ENCODE measurements at places on chromosomes 11 and 22.

DNA sequence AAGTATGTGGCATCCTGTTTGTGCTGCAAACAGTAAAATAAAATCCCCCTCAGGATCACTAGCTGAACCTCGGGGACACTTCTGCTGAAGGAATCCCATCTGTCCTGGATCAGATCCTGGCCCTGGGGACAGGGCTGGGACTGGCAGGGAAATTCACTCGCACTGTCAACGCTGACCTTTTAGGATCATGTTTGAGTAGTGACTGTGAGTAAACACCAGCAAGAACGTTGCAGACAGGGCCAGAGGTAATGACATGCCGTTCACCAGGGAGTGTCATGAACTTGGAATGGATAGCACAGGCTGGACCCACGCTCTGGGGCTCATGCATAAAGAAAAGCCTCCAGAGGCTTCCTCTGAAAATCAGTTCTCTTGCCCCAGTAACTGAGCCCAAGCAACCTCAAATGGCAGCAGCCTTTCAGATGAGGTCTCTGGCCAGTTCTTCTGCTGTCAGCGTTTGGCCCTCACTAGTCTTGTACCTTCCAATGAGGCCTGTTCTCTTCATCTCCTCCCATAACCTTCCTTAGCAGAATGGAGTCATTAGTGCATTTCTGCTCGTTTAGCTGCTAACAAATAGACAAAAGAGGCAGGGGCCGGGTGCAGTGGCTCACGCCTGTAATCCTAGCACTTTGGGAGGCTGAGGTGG is 51.0 kb upstream of the BARX2 start:
- no peak for DNase-seq

DNA sequence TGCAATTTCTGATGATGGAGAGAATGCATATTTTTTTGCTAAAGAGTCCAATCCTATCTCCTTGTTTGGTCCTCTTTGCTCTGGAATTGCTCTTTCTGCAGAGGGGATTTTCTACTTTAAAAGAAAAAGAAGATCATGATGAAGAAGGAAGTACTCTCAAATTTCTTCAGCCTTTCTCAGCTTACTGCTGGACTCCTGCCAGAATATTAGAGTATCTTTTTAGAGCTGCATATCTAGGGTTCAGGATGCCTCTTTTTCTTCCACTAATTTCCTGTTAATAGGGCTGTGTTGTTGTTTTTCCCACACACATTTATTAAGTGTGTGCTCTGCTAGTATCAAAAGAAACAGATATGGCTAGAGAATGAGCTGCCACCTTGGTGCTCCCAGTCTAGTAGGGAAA is 18.2 kb downstream of the UBASH3B start:
- no peak for DNase-seq

- peak; percentile 26 for DNase-seq
Observed at GRCh38 chr11:61917334-61918109, at the start of gene RAB3IL1. Gene RAB3IL1 (minus strand): TSS chr11:61917566. CDS start chr11:61917367, 199 bp downstream.

- DNase-seq, result no peak
Observed at GRCh38 chr11:65852508-65853245, 5.3 kb downstream of the CFL1 start.

DNA sequence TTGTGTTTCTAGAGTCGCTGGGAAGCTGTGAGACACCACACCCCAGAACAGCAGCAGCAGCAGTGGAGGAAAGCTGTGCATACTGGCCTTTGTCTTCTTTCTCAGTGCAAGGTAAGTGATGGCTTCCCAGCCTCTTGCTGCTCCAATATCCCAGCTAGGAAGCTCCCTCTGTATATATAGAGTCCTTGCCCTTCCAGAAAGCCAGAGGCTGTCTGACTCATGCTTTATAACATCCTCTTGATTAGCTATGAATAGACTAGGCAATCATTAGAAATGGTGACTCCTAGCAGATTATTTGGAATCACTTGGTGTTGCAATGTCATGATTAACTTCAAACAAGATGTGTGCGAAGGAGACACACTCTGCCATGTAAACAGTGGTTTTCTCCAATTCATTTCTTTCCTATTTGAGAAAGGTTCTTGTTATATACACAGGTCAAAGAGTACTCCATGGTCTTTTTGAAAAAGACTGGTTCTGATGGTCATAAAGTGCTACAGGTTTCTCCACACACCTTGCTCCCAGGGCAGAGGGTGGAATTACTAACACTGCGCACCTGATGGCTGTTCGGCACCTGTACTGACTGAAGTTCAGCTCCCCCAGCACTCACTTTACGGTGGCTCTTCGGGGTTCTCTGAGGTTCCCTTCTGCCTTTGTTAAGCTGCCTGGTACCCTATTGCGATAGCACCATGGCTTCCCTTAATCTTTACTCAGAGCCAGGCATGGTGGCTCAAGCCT is at the start of gene MMP1:
TSS of gene MMP1 (minus strand) at position 149 of the 735 bp plus-strand sequence. CDS start at position 81, 68 bp downstream.
- no peak for DNase-seq

DNA sequence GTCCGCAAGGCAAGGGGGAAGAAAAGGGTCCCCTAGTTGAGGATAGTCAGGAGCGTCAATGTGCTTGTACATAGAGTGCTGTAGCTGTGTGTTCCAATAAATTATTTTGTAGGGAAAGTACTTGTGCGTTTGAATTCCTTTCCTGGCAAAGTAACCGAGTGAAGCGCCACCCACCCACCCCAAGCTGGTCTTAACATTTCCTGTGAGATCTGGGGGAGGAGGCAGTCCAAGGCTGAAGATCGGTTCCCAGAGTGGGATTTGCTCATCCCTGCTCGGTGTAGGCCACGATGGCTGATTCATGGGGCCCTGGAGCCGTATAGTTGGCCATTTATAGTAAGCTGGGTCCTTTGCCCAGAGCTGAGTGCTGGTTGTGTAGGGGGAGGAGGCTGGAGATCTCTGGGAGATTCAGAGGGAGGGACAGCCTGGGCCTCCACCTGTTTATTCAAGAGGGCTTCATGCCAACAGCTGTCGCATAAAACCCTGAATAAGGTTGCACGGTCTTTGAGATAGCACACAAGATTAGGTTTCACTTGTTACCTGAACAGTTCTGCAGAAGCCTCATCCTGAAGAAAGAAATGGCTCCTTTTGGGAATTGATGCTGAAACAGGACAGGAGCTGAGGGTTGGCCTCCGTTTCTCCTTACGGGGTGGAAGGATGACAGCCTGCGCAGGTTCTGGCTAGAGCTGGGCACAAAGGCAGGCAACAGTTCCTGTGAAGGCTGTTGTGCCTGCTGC is 2.4 kb downstream of the ATF4 start:
- DNase-seq, result no peak

- no peak for DNase-seq
Observed at GRCh38 chr11:16960250-16960649, 54.0 kb downstream of the PLEKHA7 start.

DNA sequence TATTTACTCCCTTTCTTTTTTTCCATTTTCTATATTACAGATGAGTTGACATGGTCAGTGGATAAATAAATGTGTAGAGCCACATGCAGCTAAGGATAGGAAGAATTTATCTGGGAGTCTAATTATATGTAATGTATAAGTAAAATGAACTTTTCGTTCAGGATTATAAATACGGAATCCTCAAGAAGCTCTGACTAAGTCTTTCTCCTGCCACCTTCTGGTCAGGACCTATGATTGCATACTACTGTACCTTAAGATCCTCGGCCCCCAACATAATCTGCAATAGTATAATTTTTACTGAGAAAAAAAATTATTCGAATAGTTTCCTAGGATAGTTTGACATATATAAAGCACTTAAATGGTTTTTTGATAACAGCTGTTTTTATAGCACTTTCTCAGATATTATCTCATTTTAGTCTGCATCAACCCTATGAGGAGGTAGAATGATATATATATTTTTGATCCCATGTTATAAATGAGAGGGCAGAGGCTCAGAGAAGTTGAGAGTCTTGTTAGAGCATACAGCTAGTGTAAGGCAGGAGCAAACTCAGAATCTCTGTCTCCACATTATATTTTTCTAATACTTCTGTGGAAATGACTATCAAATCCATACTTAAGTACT is 36.1 kb downstream of the CCDC90B start:
- DNase-seq, result peak; percentile 3

- no peak for DNase-seq
Observed at GRCh38 chr11:119110439-119110838, 3.3 kb downstream of the C2CD2L start.

DNA sequence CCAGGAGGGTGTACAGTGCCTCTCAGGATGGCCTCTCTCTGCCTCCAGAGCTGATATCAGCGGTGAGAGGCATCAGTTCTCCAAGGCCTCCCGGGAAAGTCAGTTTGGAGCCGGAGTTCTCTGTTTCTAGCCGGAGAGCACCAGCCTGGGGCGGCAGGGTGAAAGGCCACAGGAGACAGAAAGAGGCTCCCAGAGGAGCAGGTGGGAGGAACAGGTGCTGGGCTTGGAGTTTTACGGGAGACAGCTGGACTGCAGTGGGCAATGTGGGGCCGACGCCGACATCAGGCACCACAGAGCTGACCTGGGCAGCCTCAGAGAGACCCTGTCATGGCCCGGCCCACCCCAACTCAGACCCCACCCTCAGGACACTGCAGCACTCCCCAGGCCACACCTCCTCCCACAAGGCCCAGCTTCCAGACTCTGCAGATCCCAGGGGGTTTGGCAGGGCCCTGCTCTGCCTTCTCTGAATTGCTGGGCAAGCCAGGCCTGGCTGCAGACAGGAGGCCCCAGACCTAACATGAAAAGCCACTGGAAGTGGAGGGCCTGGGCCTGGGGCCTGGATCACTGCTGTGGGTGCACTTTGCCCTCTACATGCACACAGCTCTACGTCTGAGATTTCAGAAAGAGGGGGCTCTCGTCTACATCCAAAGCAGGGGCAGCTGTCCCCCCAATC is 885.6 kb downstream of the BRD1 start:
- DNase-seq, result no peak

GRCh38 chr11:116226731-116227130 is 546.1 kb downstream of the BUD13 start:
- DNase-seq, result no peak

DNA sequence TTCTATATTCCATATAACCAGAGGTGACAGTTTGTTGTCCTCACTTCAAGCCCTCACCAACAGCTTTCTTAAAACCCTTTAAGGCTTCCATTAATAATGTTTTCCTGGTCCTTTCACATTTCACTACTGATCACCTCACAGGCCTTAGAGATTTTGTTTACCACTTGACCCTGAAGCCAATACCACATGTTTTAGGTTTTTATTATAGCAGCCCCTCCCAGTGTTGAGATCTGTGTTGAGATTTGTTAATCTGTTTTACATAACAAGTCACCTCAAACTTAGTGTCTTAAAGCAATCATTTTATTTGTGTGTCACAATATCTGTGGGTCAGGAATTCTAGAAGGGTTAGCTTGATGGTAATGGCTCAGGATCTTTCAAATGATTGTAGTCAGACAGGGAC is 49.9 kb downstream of the FAR1 start:
- DNase-seq, result no peak

- no peak for DNase-seq
Observed at GRCh38 chr11:115895594-115895993, 391.4 kb upstream of the CADM1 start.

DNA sequence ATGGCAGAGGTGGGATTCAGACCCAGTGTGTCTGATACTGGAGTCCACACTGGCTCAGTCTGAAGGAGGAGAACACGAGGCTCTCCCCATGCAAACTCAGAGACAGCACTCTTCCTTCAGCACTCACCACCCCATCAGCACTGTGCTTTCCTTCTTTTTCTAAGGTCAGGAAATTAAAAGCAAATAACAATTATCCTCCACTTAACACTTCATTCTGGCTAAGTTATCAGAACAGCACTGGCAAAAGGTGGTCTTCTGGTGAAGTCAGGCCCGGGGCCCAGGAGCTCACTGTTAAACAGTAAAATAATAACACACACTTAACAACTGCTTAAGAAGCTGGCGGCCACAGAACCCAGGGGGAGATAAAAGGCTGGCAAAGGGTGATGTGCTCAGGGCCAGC is 107.1 kb downstream of the NAT10 start:
- no peak for DNase-seq

DNA sequence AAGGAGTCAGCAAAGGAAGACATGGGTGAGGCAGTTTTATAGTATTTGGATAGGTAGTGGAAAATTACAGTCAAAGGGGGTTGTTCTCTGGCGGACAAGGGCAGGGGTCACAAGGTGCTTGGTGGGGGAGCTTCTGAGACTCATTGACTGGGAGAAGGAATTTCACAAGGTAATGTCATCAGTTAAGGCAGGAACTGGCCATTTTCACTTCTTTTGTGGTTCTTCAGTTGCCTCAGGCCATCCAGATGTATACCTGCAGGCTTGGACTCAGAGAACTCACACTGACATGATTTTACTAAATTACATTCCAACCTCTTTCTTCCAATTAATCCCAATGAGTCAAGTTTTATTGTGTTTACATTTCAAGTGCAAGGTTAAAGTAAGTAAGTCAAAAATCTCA is 240.5 kb upstream of the API5 start:
- no peak for DNase-seq

DNA sequence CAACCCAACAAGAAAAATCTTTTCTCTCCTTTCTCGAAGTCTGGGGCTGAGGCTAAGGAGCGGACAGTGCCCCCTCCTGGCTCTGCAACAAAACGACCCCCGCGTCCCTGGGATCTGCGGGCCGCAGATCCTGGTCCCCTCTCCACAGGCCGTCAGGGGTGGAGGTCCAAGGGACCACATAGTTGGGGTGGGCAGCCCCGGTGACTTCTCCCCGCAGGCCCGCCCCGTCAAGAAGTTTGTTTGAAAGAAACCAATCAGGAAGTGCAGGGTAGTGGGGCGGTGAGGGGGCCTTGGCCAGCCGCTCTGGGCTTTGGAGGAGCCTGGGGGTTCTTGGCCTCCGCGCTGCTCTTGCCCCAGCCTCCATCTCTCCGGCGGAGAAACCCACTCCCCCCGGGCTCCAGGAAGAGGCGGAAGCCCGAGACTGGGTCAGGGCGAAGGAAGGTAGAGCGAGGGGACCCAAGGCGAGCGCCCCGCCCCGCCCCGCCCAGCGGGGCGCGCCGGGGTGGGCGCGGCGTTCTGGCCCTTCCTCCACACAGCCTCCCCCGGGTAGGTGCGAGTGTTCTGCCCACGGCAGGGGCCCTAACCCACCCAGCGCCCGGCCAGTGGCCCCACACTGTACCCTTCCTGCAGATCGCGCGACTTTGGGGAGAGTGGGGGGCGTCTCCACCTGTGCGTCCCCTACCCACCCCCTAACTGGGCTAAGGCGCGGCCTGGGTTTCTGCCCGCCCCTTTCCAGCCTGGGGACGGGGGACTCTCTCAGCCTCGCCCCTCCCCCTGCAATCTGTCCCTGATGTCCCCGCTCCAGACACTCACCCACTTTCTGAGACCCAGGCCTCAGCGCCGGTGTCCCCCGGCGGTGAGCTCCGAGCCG is 1.3 kb downstream of the TP53I11 start:
- DNase-seq, result no peak

- no peak for DNase-seq
Observed at GRCh38 chr22:49204599-49205482, 622.8 kb downstream of the BRD1 start.

- no peak for DNase-seq
Observed at GRCh38 chr22:17764036-17764435, 10.2 kb downstream of the BID start.

- DNase-seq, result peak; percentile 75
Observed at GRCh38 chr22:41401781-41402648, 20.3 kb downstream of the TEF start.

- DNase-seq, result no peak
Observed at GRCh38 chr11:123505546-123506299, 75.7 kb downstream of the GRAMD1B start.

- DNase-seq, result no peak
Observed at GRCh38 chr11:66909181-66909580, 49.0 kb downstream of the PC start.

GRCh38 chr11:35235936-35236666 is 97.1 kb downstream of the CD44 start:
- DNase-seq, result no peak

GRCh38 chr11:103434073-103434411 is 324.8 kb downstream of the DYNC2H1 start:
- DNase-seq, result no peak

All from amniotic stem cell (primary cell).